ENCODE measurements at places on chromosomes 1 and 21. TPM values are rescaled to one million over a fixed set of nuclear protein-coding genes. Genes with fewer than 3 reads are reported as not detected.
A peak's percentile ranks its signal among the peaks of the same experiment; 100 is the strongest.

DNA sequence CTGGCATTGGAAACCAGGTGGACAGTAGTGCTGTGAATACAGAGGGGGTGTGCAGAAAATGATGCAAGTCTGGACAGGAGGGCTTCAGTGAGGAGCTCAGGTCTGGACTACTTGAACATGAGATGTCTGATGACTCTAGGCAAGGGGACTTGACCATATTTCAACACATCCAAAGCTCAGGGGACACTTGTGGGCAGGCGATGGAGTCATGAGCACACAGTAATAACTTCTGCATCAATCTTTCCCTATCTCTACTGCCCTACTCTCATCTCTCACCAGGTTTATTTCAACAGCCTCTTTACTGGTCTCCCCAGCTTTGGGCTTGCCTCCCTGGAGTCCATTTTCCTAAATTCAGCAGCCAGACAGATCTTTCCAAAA lies 21.9 kb downstream of the FMO2 start:
- no peaks in the 10 kb centered on the region for H3K27me3 ChIP-seq
- no peak for DNase-seq
- no peak overlapping the region for H3K27ac ChIP-seq
- no peaks in the 10 kb centered on the region for H3K36me3 ChIP-seq
- H3K4me1 ChIP-seq = no peaks in the 10 kb centered on the region

GRCh38 chr1:153932156-153933131 lies 9.7 kb upstream of the GATAD2B start:
- no peaks in the 10 kb centered on the region for H3K27me3 ChIP-seq
- DNase-seq = no peak
- H3K4me3 ChIP-seq = no peak overlapping the region
- H3K36me3 ChIP-seq = peaks cover 17% of the 10 kb centered on the region
- peaks cover 18% of the 10 kb centered on the region for H3K4me1 ChIP-seq

- peaks cover 12% of the 10 kb centered on the region for H3K4me1 ChIP-seq
- H3K36me3 ChIP-seq = no peaks in the 10 kb centered on the region
- no peak overlapping the region for H3K4me3 ChIP-seq
- DNase-seq = no peak
Observed at GRCh38 chr21:33080776-33081175, 10.8 kb downstream of the OLIG1 start.

GRCh38 chr1:206112600-206113301 lies 4.4 kb downstream of the AVPR1B start:
- H3K4me3 ChIP-seq = no peak overlapping the region
- no peaks in the 10 kb centered on the region for H3K27me3 ChIP-seq
- no peaks in the 10 kb centered on the region for H3K4me1 ChIP-seq
- no peak overlapping the region for H3K27ac ChIP-seq

DNA sequence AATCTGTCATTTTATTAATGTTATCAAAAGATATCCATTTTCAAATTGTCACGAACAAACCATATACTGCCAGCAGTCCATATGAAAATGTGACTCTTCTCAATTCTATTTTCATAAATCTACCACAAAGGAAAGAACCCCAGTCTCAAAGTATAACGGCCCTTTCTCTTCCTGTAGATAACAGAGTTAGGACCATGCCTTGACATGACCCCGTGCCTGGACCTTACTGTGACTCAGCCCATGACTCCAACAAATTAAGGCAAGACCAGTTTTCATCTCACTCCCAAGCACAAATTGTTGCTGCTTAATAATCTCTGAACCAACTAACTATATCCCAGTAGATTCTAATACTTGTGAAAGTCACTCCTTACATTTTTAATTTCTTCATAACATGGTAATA lies 124.4 kb upstream of the NFIA start:
- no peak overlapping the region for H3K4me3 ChIP-seq
- H3K27me3 ChIP-seq = no peaks in the 10 kb centered on the region
- no peak for DNase-seq

ARHGAP30 gene
- total RNA-seq = 59.6 TPM

- peaks cover 24% of the 10 kb centered on the region for H3K4me1 ChIP-seq
- no peaks in the 10 kb centered on the region for H3K27me3 ChIP-seq
- no peak for DNase-seq
- no peaks in the 10 kb centered on the region for H3K36me3 ChIP-seq
Observed at GRCh38 chr1:23483321-23484252, at the start of gene ASAP3. TSS of gene ASAP3 (minus strand) at chr1:23484179. CDS start at chr1:23484133, 46 bp downstream.

TAF5L gene
- 32.6 TPM for total RNA-seq

BMP8B gene
- not detected for total RNA-seq

DNA sequence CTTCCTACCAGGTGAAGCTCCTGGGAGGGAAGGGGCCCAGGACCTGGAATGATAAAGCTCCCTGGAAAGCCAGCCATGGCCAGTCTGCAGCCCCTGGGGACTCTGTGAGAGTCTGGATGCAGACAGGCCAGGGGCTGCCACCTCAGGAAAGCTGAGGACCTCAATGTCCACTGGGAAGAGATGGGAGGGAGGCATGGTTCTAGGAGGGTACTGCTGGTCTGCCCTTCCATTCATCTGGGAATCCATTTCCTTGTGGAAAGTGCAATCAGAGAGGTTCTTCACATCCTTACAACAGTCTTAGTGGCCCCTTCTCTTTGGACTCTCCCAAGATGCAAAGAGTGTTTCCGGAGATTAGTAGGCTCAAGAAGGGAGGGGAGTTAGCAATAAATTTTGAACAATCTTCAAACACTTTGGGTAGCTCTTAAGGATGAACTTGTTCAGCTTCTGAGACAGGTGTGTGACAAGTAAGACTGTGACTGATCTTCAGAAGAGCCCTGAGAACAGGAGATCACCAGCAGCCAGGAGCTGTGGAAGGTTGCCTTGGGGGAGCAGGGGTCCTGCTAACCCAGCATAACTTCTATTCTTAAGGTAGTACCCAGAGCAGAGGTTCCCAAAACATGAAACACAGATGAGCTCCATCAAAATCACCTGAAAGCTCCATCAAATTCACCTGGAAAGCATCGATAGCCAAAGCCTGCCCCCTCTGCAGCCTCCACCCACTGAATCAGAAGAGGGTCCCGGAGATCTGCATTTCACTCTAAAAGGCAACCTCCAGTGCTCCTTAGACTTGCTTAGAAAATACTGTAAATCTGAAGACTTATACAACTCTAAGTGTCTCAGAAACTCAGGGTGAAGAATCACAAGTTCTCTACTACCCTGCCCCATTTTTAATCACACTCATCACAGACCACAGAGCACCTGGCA lies 616 bp upstream of the LAX1 start:
- no peak overlapping the region for H3K4me3 ChIP-seq
- H3K4me1 ChIP-seq = no peaks in the 10 kb centered on the region
- no peak for DNase-seq
- H3K27me3 ChIP-seq = no peaks in the 10 kb centered on the region

DNA sequence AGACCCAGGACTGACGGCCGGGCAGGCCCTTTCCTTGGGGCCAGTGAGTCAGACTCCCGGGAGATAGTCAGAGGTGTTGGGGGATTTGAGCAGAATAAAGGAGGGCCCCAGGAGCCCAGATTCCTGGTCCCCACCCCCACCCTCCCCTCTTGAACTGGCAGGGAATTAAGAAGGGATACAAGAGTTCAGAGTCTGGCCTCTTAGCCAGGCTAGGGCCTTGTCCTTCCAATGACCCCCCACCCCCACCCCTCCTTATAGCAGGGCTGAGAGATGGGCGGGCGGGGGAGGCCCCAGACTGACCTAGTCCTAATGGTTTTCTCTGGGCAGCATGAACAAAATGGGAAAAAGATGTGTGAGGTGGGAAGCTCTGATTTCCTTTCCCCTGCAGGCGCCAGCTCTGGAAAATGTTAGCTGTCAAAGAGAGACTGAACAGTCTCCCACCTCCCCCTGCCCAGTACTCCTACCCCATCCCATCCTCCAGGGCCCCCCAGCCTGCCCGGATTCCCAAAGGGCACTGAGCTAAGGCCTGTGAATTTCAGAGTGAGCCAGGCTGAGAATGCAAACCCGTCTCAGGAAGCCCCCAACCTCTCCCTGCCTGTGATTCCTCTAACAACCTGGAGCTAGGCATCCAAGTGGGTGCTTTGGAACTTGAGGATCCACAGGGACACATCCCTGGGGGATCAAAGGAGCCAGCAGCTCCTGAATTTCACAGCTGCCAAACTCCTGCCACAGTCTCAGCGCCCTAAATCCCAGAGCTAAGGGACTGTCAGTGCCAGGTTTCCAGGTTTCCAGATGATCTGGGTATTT lies 5.8 kb upstream of the CRABP2 start:
- no peak for DNase-seq
- no peaks in the 10 kb centered on the region for H3K36me3 ChIP-seq
- H3K27me3 ChIP-seq = no peaks in the 10 kb centered on the region
- H3K27ac ChIP-seq = no peak overlapping the region

TDRD10 gene
- total RNA-seq = not detected

DNA sequence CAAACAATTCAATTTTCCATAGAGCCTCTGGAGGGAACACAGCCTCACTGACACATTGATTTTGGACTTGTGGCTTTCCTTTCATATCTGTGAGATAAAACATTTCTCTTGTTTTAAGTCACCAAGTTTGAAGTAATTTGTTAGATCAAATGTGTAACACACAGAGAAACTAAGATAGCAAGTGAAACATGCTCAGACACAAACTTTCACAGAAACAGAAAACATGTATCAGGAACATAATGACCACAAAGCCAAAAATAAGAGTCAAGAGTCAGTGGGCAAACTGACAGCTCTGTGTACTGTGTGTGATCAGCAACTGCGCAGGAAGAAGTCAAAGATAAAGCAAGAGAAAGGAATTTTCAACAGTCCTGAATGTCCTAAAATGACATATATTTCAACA lies 1237.5 kb downstream of the AMY1C start:
- H3K4me1 ChIP-seq = no peaks in the 10 kb centered on the region
- DNase-seq = no peak
- no peaks in the 10 kb centered on the region for H3K27me3 ChIP-seq
- H3K27ac ChIP-seq = no peak overlapping the region
- H3K36me3 ChIP-seq = no peaks in the 10 kb centered on the region

- H3K27ac ChIP-seq = no peak overlapping the region
- H3K4me1 ChIP-seq = no peaks in the 10 kb centered on the region
- no peaks in the 10 kb centered on the region for H3K36me3 ChIP-seq
- no peak overlapping the region for H3K4me3 ChIP-seq
- no peaks in the 10 kb centered on the region for H3K27me3 ChIP-seq
Observed at GRCh38 chr21:24259241-24259640, 1348.0 kb downstream of the MRPL39 start.

- no peaks in the 10 kb centered on the region for H3K27me3 ChIP-seq
- no peak overlapping the region for H3K27ac ChIP-seq
- H3K4me1 ChIP-seq = no peaks in the 10 kb centered on the region
- DNase-seq = peak; percentile 23
Observed at GRCh38 chr1:160748878-160749269, 9.8 kb downstream of the SLAMF7 start.

CACNA1S gene
- total RNA-seq = not detected

GRCh38 chr1:157523774-157524493 lies 28.4 kb downstream of the FCRL5 start:
- no peaks in the 10 kb centered on the region for H3K27me3 ChIP-seq
- no peak overlapping the region for H3K4me3 ChIP-seq
- no peaks in the 10 kb centered on the region for H3K4me1 ChIP-seq
- H3K36me3 ChIP-seq = no peaks in the 10 kb centered on the region

GRCh38 chr1:68433395-68433794 lies 16.4 kb downstream of the RPE65 start:
- no peaks in the 10 kb centered on the region for H3K27me3 ChIP-seq
- H3K4me1 ChIP-seq = peaks cover 12% of the 10 kb centered on the region
- H3K27ac ChIP-seq = no peak overlapping the region
- no peaks in the 10 kb centered on the region for H3K36me3 ChIP-seq

DNA sequence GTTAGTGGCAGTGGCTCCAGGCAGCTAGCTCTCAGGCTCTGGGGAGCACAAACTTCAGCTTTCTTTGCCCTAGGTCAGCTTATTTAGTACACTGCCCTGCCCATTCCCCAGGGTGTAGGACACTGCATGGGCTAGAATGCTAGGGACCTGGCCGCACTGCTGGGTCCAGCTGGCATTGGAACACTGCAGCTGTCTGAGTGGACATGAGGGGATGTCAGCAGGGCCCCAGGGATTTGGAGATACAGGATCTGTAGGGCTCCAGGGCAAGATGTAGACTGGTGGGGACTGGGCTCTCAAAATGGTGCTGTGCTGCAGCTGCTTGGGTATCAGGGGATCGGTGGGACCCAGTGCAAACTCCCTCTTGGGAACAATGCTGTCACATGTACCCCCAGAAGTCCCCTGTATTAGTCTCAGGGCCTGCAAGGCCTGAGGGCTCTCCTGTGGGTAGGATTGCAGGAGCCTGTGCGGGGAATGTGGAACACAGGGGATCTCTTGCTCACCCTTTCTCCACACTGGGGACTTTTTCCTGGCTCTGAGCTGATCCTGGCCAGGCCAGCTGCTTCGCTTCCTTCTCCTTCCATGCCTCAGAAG lies 25.2 kb upstream of the TTC22 start:
- no peak overlapping the region for H3K4me3 ChIP-seq
- H3K27ac ChIP-seq = no peak overlapping the region
- H3K36me3 ChIP-seq = no peaks in the 10 kb centered on the region
- H3K4me1 ChIP-seq = no peaks in the 10 kb centered on the region
- DNase-seq = no peak
- no peaks in the 10 kb centered on the region for H3K27me3 ChIP-seq

- peak; percentile 75 for DNase-seq
- H3K27me3 ChIP-seq = no peaks in the 10 kb centered on the region
- H3K27ac ChIP-seq = no peak overlapping the region
- H3K4me1 ChIP-seq = peaks cover 62% of the 10 kb centered on the region
- peak overlapping the region; percentile 53 for H3K4me3 ChIP-seq
Observed at GRCh38 chr1:53575141-53575954, 116.1 kb downstream of the DMRTB1 start.

DNA sequence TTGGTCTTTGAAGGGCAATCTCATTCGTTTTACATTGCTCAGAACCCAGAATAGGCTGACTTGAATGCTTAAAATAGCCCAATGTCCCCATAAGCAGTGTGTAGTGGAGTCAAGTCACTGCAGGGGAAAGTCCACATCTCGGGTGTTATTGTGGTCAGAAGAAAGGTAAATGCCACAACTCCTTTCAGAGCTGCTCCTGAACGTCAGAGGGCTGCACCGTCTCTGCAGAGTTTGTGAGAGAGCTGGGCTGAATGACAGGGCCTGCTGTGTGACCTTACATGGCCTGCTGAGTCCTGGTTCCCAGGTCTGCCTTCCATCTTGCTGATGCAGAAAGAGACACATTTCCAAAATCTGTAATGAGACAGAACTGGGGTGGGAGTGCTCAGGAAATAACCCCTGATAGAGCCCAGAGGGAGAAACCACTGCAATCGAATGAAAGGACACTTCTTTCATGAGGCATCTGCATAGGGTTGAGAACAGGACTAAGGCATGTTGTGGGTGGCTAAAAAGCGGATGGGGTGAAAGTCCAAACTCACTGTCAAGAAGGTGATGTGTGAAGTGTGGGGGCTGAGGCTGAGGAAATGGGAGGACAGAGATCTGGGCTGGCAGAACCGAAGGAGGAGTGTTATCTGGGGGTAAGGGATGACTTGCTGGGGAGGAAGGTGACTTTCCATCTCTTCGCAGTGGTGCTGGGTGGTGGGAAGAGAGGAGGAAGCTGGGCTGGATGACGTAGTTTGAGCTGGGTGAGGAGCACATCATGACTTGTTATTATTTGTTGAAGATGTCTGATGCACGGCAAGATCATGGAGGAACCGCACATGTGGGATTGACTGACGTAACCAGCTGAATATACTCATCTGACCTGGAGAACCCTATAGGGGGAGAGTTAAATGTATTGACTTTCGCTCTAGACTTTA lies 33.7 kb downstream of the XCL2 start:
- no peaks in the 10 kb centered on the region for H3K4me1 ChIP-seq
- no peak overlapping the region for H3K27ac ChIP-seq
- no peak overlapping the region for H3K4me3 ChIP-seq
- no peaks in the 10 kb centered on the region for H3K27me3 ChIP-seq
- no peak for DNase-seq
- no peaks in the 10 kb centered on the region for H3K36me3 ChIP-seq
